ENCODE measurements at places on chromosomes 13 and 19.

DNA sequence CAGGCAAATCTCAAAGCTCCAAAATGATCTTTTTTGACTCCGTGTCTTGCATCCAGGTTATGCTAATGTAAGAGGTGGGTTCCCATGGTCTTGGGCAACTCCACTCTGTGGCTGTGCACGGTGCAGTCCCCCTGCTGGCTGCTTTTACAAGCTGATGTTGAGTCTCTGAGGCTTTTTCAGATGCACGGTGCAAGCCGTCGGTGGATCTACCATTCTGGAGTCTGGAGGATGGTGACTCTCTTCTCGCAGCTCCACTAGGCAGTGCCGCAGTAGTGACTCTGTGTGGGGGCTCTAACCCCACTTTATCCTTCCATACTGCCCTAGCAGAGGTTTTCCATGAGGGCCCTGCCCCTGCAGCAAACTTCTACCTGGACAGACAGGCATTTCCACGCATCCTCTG is 266.8 kb upstream of the GPC6 start:
- no peak for DNase-seq

GRCh38 chr13:48539550-48539949 is 6.7 kb upstream of the RCBTB2 start:
- DNase-seq: no peak

DNA sequence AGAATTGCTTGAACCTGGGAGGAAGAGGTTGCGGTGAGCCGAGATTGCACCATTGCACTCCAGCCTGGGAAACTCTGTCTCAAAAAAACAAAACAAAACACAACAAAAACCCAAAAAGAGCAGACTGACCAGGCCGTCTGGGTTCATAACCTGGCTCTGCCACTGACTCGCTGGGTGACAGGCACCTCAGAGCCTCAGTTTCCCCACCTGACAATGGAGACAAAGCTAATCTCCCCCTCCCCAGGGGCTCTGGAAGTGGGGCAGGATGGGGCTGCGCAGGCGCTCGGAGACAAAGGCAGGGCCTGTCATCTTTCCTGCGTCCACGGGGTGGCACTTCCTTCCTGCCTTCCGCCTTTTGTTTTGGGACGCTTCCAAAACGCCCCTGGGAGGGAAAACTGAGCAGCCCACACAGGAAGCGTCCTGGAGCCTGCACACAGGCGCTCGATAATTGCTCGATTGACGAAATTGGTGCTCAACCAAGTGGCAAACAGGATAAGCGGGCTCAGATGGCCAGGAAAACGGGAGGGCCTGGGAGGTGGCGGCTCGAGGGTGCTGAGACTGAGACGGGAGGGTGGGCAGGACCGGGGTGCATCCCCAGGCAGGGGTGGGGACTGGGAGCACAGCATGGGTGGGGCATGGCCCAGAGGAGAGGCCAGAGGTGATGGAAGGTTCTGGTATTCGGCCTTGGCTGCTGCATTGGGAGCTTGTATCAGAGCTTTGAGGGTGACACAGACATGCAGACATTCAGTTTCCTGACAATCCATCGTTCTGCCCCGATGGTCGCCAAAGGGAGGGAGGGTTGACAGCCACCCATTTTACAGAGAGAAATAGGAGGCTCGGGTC is 17.8 kb downstream of the SPC24 start:
- DNase-seq: peak; percentile 88

DNA sequence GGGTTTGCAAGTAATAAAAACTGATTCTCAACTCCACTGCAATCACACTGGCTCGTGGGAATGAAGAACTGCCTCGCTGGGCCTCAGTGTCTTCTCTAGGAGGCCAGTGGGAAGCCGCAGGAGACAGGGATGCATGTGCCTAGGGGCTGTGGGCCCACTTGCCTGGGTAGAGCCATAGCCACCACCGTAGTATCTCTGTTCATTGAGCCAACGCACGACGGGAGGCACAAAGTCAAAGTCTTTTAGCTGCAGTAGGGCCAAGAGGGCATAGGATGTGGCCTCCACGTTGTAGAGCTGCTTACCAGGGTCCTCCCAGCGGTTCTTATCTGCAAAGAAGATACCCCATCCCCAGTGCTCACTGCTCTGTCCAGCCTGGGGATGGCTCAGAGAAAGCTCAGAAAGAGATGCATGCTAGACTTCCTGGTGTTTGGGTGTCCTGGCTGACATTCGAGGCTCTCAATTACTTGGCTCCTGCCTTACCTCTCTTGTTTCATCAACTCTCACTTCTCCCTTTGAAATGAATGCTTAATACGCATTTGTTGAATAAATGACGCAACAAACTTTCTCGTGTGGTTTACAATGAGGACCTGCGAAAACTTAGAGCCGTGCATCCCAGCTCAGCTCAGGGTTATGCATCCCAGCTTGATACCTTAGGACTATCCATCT is 16.1 kb upstream of the TNFSF14 start:
- DNase-seq: no peak

GRCh38 chr13:98581971-98582702 is 5.2 kb upstream of the STK24 start:
- peak; percentile 85 for DNase-seq

DNA sequence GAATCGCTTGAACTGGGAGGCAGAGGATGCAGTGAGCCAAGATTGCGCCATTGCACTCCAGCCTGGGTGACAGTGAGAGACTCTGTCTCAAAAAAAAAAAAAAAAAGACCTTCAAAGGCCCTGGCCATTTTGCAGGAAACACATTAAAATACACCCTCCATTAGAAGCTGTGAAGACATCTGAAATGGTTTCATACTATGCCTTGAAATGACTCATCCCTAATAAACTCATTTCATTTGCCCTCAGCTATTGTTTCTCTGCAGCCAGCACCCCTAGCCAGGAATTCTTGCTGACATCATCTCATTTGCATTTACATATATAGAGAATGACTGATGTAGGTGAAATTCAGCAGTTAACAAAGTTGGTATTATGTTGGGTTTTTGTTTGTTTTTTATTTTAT is 8.7 kb downstream of the EML2 start:
- DNase-seq: peak; percentile 97

Measured in fibroblast of skin of back (primary cell).